Cardiac muscle cell (in vitro differentiated cells and primary cell): ENCODE measurements at places on chromosomes 5 and 9. TPM values are rescaled to one million over a fixed set of nuclear protein-coding genes. Genes with fewer than 3 reads are reported as not detected.

Gene PRRC2B
- 166 and 259 TPM in 2 replicates for total RNA-seq

Gene PDZD2
- 1.9 and 3.5 TPM in 2 replicates for total RNA-seq

Gene LCP2
- not detected in 2 replicates for total RNA-seq

Gene PCDH1
- 0.46 and 0.63 TPM in 2 replicates for total RNA-seq

Gene WNT8A
- not detected in 2 replicates for total RNA-seq

Gene SLC46A2
- total RNA-seq: not detected in 2 replicates

Gene TRPM3
- 0.24 and 0.60 TPM in 2 replicates for total RNA-seq

Gene TSC1
- total RNA-seq: 28.5 and 52.3 TPM in 2 replicates
